ENCODE measurements at places on chromosomes 16 and 17. TPM values are rescaled to one million over a fixed set of nuclear protein-coding genes. Genes with fewer than 3 reads are reported as not detected.

CD300H gene
- not detected for polyA plus RNA-seq

KCNH4 gene
- not detected for polyA plus RNA-seq

CHTF8 gene
- 160 TPM for polyA plus RNA-seq

KRT15 gene
- not detected for polyA plus RNA-seq

NOG gene
- 0.88 TPM for polyA plus RNA-seq

SOST gene
- polyA plus RNA-seq, result not detected

ALDH3A1 gene
- polyA plus RNA-seq, result not detected

RPRML gene
- polyA plus RNA-seq, result not detected

KIAA0753 gene
- 3.4 TPM for polyA plus RNA-seq

DNA sequence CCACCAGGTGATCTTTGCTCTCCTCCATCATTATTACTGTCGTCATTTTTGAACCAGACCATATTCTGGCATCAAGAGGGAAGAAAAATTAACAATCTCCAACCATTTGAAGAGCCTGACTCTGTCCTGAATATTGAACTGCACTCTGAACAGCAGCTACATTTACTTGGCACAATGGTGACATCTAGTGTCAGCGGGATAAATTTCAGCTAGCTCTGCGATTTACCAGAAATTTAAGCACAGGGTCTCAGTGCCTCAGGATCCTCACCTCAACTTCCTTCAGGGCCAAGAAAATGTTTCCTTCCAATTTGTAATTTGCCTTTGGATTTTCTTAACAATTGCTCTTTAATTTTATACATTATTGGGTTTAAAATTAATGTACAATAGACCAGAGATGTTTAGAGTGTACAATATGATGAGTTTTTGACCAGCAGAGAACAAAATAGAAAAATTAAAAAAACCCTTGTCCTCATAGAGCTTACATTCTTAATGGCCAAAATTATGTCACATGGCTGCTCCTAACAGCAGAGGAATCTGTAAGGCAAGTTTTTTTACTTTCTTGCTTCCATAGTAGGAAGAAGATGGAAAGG lies 10.7 kb upstream of the ZNF19 start:
- H3K27ac ChIP-seq, result no peak overlapping the region
- H3K27me3 ChIP-seq, result no peaks in the 10 kb centered on the region
- DNase-seq, result peak; percentile 56
- H3K4me3 ChIP-seq, result no peak overlapping the region
- H3K36me3 ChIP-seq, result no peaks in the 10 kb centered on the region
- no peaks in the 10 kb centered on the region for H3K4me1 ChIP-seq

GRCh38 chr16:31440516-31441184 lies 1.9 kb downstream of the ZNF843 start:
- H3K27me3 ChIP-seq, result no peaks in the 10 kb centered on the region
- H3K4me3 ChIP-seq, result no peak overlapping the region
- H3K27ac ChIP-seq, result no peak overlapping the region
- H3K36me3 ChIP-seq, result no peaks in the 10 kb centered on the region
- no peaks in the 10 kb centered on the region for H3K4me1 ChIP-seq

GRCh38 chr17:2794111-2794803 lies 2.0 kb upstream of the RAP1GAP2 start:
- no peak overlapping the region for H3K27ac ChIP-seq
- H3K4me3 ChIP-seq, result peak overlapping the region; percentile 23
- H3K4me1 ChIP-seq, result peaks cover 81% of the 10 kb centered on the region
- H3K36me3 ChIP-seq, result no peaks in the 10 kb centered on the region

DNA sequence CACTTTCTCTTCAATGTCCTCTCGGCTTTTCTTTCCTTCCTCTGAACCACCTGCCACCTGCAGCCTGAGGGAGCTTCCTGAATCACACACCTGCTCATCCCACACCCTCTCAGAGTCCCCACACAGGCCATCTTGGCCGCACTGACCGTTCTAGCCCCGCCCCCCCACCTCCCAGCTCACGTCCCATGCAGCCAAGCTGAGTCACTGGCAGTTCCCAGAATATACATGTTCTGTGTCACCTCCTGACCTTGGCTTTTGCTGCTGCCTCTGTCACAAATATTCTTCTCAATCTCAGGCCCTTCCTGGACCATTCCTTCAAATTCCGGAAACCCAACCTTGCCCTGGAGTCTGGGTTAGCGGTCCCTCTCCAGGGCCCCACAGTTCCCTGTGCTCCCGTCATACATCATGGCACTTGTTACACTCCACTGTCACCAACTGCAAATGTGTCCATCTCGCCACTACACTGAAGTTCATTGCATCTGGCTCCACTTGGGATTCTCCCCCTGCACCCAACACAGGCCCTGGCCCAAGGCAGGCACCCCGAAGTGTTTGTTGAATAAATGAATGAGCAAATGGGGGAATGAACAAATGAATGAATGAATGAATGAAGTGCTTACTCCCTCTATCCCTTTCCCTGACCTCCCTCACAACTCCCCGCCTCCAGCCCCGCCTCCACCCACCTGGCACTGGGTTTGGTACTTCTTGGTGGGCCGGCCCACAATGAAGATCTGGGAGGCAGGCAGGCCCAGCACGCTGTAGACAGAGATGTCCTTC lies 12.8 kb downstream of the PIMREG start:
- H3K27me3 ChIP-seq, result no peaks in the 10 kb centered on the region
- no peak overlapping the region for H3K27ac ChIP-seq
- DNase-seq, result no peak
- no peaks in the 10 kb centered on the region for H3K36me3 ChIP-seq
- H3K4me3 ChIP-seq, result no peak overlapping the region
- H3K4me1 ChIP-seq, result peaks cover 6% of the 10 kb centered on the region

- H3K36me3 ChIP-seq, result no peaks in the 10 kb centered on the region
- no peak for DNase-seq
- H3K27ac ChIP-seq, result no peak overlapping the region
- no peak overlapping the region for H3K4me3 ChIP-seq
Observed at GRCh38 chr17:17468217-17469010, 8.4 kb upstream of the MED9 start.

GRCh38 chr17:68347380-68347779 lies 56.1 kb downstream of the ARSG start:
- no peak overlapping the region for H3K4me3 ChIP-seq
- peak overlapping the region; percentile 62 for H3K27ac ChIP-seq
- no peaks in the 10 kb centered on the region for H3K36me3 ChIP-seq
- H3K27me3 ChIP-seq, result no peaks in the 10 kb centered on the region
- H3K4me1 ChIP-seq, result peaks cover 85% of the 10 kb centered on the region
- DNase-seq, result no peak

- no peaks in the 10 kb centered on the region for H3K4me1 ChIP-seq
- no peak overlapping the region for H3K27ac ChIP-seq
- DNase-seq, result no peak
- no peak overlapping the region for H3K4me3 ChIP-seq
- no peaks in the 10 kb centered on the region for H3K36me3 ChIP-seq
Observed at GRCh38 chr16:15461376-15461775, 27.0 kb downstream of the BMERB1 start.

GRCh38 chr16:67731753-67732095 lies 12.6 kb upstream of the GFOD2 start:
- H3K36me3 ChIP-seq, result peaks cover 58% of the 10 kb centered on the region
- no peak for DNase-seq
- no peak overlapping the region for H3K27ac ChIP-seq
- H3K27me3 ChIP-seq, result no peaks in the 10 kb centered on the region

- peak overlapping the region; percentile 62 for H3K27ac ChIP-seq
- no peaks in the 10 kb centered on the region for H3K27me3 ChIP-seq
- peaks cover 15% of the 10 kb centered on the region for H3K4me1 ChIP-seq
- H3K4me3 ChIP-seq, result peak overlapping the region; percentile 65
- no peaks in the 10 kb centered on the region for H3K36me3 ChIP-seq
- DNase-seq, result no peak
Observed at GRCh38 chr17:68019336-68019674, 16.2 kb upstream of the KPNA2 start.

- no peak for DNase-seq
- no peaks in the 10 kb centered on the region for H3K36me3 ChIP-seq
- no peaks in the 10 kb centered on the region for H3K27me3 ChIP-seq
Observed at GRCh38 chr16:47816511-47816910, 339.3 kb downstream of the ABCC12 start.

DNA sequence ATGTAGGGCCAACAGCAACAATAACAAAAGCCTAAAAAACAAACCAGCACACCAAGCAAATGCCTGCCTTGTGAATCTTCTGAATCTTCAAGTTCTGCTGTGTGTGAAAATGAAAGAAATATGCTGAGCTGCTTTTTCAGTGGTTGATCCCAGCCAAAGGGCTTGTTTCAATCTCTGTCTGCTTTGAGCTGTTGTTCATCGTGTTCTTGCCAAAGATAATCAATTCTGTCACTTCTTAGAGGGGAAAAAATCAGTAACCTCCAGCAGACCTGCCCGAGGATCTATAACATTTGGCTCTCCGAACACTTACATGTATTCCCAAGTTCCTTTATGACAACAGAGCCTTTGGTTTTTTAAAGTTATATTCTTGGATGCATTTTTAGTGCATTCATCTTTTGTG lies 65.9 kb downstream of the VPS35L start:
- H3K36me3 ChIP-seq, result no peaks in the 10 kb centered on the region
- H3K27me3 ChIP-seq, result no peaks in the 10 kb centered on the region
- no peak overlapping the region for H3K27ac ChIP-seq
- DNase-seq, result no peak
- H3K4me1 ChIP-seq, result no peaks in the 10 kb centered on the region

DNA sequence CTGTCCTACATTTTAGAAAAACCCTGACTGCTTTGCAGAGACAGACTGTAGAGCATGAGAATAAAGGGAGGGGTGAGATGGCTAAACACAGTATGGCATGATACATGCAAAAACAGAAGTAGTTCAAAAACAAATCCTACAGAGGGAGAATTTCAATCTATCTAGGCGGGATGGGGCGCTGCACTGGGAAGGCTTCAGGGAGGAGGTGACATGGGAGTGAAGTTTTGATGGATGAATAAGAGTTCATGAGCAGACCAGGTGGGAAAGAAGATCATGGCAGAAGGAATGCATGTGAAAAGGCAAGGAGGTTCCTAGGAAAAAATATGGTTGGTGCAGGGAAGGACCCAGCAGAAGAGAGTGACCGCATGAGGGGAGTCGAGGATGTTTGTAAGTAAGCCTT lies 19.2 kb downstream of the HS3ST3B1 start:
- no peaks in the 10 kb centered on the region for H3K36me3 ChIP-seq
- no peak for DNase-seq
- H3K27ac ChIP-seq, result no peak overlapping the region

- no peaks in the 10 kb centered on the region for H3K36me3 ChIP-seq
- no peak overlapping the region for H3K4me3 ChIP-seq
- no peak overlapping the region for H3K27ac ChIP-seq
- no peaks in the 10 kb centered on the region for H3K4me1 ChIP-seq
- no peaks in the 10 kb centered on the region for H3K27me3 ChIP-seq
Observed at GRCh38 chr16:79480056-79480455, 120.5 kb downstream of the MAF start.

GRCh38 chr16:68756239-68756915 lies 19.3 kb downstream of the CDH1 start:
- H3K27ac ChIP-seq, result no peak overlapping the region
- peaks cover 8% of the 10 kb centered on the region for H3K4me1 ChIP-seq
- no peaks in the 10 kb centered on the region for H3K36me3 ChIP-seq
- no peak overlapping the region for H3K4me3 ChIP-seq
- DNase-seq, result peak; percentile 54
